ENCODE measurements at places on chromosomes 5 and 9.
A peak's percentile ranks its signal among the peaks of the same experiment; 100 is the strongest.

DNA sequence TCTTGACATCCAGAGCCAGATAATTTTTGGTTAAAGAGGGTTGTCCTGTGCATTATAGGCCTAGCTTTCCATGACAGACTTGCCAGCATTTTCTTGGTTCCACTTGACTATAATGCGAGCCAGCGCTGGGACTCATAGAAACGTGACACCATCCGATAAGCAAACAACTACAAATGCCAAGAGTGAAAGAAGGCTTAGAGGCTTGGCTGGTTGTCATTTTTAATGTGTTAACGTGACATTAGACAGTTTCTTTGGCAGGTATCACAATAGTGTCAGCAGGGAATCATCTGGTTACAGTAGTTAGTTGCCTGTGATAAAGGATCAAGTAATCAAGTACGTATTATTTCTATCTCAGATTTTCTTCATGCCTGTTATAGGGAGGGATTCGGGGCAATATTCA, 20.0 kb upstream of the LIFR start:
- DNase-seq, result no peak

DNA sequence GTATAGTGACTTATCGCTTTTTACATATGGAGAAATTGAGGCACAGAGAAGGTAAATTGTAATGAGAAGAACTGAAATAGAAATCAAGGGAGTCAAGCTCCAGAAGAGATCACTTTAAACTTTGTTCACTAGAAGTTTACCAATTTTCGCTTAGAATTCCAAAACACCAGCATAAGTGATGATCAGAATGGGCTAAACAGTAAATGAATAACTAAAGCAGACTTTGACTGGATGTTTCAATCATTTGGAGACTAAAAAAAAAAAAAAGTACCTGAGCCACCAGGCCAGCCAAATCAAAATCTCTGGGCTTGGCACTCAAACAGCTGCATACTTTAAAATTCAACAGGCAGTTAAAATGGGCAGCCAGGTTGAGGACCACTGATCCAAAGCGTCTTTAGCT, 38.2 kb upstream of the FYB1 start:
- no peak for DNase-seq

DNA sequence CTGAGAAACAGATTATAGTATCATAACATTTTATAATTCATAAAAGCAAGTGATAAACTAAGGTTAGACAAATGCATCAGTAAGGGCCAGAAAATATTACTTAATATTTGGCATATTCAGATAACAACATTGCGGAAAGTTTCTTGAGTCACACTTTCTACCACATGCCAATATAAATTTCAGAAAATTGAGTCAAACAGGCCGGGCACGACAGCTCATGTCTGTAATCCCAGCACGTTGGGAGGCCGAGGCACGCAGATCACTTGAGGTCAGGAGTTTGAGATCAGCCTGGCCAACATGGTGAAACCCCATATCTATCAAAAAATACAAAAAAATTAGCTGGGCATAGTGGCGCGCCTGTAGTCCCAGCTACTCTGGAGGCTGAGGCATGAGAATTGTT, 47.1 kb downstream of the SLC38A9 start:
- no peak for DNase-seq

DNA sequence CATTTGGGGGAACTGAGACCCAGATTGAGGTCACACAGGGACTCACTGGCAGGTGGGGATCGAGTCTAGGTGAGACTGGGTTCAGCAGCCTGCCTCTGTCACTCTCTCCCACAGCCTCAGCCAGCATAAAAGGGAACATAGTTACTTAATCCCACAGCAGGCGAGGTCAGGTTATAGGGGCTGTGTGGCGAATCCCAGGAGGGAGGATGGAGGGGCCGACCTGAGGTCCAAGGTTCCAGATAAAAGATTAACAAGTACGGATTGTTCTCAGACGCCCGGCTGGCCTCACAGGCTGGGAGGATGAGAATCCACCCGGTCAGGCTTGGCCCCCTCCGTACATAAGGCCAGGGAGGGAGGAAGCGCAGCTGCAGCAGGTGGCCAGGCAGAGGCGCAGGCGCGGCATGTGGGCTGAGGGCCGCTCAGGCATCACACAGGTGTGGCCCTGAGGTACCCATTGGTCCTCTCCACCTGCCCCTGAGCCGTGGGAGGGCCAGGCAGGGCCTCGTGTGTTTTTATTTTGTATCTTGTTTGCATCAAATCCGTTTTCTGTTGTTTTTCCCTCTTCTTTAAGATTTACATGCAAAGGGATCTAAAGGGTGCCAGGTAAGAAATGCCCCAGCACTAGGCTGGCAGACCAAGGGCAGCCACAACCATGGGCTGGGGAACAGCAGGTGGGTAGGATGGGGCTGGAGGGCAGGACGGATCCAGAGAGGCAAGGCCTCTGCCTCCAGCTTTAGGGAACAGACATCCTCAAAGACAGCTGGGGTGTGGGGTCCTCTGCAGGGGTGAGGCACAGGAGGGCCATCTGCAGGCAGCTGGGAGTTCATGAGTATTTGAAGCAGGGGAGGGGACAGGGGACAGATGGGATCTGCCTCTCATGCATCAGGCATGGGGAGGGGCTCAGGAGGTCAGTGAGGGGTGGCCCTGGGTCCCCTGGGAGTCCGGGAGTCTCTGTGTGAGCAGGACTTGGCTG, 3.6 kb downstream of the SUSD3 start:
- no peak for DNase-seq

DNA sequence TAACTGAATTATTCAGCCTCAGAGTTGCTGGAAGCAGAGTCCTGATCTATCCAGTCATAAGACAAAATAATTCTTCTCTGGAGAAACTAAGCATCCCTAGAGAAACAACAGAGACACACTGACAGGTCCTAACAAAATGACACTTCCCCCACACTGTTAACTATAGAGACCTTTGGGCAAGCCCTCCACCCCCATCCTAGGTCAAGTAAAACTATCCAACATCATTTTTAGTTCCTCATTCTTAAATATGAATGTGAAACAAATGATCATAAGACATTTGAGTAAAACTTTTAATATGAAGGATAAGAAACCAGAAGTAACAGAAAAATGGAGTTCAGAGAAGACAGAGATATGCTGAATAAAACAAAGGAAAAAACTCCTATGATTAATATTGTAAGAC, 30.9 kb downstream of the CNTLN start:
- no peak for DNase-seq

- no peak for DNase-seq
Measured at GRCh38 chr5:33369485-33370465, 71.0 kb upstream of the TARS1 start.

GRCh38 chr5:132510076-132510475, 19.5 kb upstream of the IRF1 start:
- no peak for DNase-seq

- DNase-seq, result no peak
Measured at GRCh38 chr9:92740009-92740408, 24.6 kb downstream of the BICD2 start.

DNA sequence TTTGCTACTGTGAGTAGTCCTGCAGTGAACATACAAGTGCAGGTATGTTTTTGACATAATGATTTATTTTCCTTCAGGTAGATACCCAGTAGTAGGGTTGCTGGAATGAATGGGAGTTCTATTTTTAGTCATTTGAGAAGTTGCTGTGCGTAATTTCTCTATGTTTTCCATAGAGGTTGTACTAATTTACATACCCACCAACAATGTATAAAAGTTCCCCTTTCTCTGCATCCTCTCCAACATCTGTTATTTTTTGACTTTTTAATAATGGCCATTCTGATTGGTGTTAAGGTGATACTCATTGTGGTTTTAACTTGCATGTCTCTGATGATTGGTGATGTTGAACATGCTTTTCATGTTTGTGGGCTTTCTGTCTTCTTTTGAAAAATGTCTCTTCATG, 64.7 kb upstream of the CTSL start:
- DNase-seq, result no peak

DNA sequence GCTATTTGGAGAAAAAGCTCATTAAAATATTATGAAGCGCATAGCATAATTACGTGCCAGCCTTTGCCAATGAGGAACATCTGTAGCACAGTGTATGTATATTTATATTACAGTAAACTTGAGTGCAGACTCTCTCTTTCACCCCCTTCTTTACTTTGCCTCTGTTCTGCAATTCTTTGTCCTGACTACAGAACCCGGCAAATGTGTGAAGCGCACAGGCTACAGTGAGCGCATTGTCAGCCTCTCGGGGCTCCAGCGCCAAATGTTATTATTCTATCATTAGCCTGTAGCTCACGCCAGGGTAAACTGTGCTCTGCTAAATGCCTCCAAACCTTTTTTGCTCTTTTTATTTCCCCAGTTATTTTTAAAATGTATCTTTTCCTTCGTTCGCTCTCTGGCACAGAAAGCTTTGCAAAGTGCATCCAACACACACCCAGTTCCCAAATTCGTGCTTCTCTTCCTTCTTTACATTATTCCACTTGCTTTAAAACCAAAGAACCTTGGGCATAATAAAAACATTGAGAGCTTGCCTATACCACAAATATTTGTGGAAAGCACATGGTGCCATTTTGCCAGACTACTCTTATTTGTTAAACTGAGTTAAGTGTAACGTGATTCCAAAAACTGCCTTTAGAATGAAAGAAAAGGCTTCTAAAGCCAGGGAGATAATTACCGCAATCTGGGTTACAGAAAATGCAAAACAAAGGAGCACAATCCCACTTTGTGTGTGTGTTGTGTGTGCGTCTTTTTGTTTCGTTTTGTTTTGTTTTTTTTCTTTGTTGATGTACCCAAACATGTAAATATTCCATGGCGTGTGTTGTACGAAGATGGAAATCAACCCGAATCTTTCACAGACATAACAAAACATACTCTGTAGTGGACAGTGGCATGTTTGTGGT, 164.1 kb upstream of the MPDZ start:
- DNase-seq, result peak; percentile 69

DNA sequence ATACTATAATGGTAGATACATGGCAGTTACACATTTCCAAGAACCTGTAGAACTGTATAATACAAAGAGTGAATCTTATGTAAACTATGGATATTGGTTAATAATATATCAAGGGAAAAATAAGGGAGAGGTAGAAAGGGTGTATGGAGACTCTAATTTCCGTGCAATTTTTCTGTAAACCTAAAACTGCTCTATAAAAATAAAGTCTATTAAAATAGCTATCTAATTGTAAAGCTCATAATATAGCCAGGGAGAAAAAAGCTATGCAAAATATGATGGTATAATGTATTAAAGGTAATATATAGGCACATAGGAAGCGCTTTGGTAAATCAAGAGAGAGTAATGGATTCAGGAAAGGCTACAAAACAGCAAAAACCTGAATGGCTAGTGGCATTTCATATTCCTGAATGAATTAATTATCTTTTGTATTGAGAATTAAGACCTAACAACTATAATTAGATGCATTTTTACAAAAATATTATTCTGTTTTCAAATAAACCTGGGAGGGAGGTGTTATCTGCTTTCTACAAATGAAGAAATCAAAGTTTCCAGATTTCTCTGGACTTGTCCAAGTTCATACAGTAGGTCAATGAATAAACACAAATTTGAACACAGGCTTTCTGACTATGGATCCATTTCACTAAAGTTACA, 22.8 kb downstream of the ANXA1 start:
- DNase-seq, result no peak

- no peak for DNase-seq
Measured at GRCh38 chr5:99724732-99725290, 796.0 kb upstream of the CHD1 start.

- no peak for DNase-seq
Measured at GRCh38 chr5:72160959-72161358, 53.7 kb downstream of the MAP1B start.

- DNase-seq, result no peak
Measured at GRCh38 chr9:36789886-36790285, 217.2 kb downstream of the MELK start.

- DNase-seq, result no peak
Measured at GRCh38 chr5:38824821-38825220, 21.0 kb upstream of the OSMR start.

- DNase-seq, result no peak
Measured at GRCh38 chr9:116390303-116391228, 237.0 kb downstream of the PAPPA start.

DNA sequence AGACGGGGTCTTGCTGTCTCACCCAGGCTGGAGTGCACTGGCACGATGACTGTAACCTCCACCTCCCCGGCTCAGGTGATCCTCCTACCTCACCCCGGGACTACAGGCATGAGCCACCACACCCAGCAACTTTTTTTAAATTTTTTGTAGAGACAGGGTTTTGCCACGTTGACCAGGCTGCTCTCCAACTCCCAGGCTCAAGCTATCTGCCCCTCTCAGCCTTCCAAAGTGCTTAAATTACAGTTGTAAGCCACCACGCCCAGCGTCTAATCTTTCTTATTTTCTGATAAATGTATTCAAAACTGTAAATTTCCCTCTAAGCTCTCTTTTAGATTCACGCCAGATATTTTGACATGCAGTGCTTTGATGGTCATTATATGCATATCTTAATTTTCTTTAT, 10.3 kb downstream of the FRRS1L start:
- no peak for DNase-seq

DNA sequence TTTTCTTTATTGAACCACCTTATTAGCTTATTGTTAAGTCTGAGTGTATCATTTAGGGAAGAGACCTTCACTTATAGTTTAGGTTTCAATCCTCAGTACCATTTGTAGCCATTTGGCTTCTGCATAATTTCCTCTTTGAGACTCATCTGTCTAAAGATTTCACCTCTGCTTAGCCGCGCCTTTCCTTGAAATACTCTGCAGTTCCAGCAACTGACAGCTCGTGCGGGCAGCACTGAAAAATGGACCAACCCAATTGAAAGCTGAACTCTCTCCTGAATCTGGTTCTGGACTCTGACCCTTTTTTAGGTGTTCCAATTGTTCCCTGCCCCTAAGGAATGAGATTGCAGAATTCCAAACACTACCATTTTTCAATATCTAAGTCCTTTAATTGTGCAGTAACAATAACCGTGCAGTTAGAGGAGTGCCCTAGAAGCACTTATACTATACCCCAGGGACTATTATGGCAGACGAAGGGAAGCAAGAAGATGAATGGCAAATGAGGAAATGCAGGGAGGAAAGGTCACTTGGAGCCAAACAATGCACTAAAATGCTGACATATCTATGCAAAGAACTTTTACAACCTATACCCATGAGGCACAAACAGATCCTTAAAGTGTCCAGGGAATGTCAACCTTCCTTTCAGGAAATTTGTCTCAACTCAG, 50.1 kb upstream of the PDE4D start:
- no peak for DNase-seq
